ENCODE measurements at places on chromosomes 5 and 9.
A peak's percentile ranks its signal among the peaks of the same experiment; 100 is the strongest.

- no peak for DNase-seq
Observed at GRCh38 chr5:122755783-122756182, 19.1 kb upstream of the SNX2 start.

DNA sequence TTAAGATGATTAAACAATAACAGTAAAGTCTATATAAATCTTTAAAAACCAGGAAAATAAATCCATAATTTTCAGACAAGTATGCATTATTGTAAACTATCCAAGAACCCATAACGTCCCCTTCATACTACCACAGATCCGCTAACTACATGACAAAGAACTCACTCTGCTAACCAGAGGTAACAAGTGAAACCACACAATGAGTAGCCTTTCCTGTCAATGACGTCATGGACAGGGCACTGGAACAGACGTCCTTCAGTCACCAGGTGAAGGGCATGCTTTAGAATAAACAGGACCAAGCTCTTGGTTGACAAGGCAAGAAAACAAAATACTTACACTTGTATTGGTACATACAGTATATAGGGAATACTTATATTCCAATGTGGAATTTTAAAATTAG, 45.2 kb downstream of the RNF130 start:
- peak; percentile 77 for DNase-seq

DNA sequence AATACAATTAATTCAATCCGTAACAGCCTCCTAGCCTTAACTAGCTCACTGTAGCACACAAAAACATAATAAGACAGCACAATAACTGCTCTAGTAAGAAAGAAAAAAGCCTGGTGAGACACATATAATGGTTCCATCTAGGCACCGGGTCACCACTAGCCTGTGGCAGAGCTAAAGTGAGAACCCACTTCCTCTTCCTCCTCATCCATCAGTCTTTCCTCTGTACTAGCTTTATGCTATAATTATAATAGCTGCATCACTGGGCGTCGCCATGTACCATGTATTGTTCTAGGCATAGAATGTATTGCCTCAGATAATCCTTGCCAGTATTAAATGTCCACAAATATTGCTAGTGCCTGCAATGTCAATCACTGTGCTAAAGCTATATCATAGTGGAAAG, 23.1 kb downstream of the ADRB2 start:
- no peak for DNase-seq

GRCh38 chr5:126857472-126858410, 80.8 kb downstream of the LMNB1 start:
- no peak for DNase-seq

DNA sequence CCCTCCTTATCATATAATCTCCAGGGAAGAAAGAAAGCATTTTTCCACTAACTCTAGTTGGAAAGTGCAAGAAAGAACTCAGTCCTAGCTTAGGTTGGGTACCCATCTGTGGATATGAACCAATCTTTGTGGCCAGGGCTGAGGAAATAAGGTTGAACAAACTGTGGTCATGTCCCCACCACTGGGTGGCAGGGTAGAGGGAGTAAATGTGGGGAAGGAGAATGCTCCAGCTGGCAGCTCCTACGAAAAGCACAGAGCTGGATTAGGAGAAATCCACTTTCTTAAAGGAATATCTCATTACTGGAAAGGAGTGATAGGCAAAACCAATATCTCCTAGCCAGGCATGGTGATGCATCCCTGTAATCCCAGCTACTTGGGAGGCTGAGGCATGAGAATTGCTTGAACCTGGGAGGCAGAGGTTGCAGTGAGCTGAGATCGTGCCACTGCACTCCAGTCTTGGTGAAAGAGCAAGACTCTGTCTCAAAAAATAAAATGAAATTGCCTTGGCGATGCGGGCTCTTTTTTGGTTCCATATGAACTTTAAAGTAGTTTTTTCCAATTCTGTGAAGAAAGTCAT, 175.1 kb downstream of the CCDC192 start:
- peak; percentile 35 for DNase-seq

- DNase-seq, result no peak
Observed at GRCh38 chr9:113614843-113615648, 151.5 kb downstream of the RGS3 start.

DNA sequence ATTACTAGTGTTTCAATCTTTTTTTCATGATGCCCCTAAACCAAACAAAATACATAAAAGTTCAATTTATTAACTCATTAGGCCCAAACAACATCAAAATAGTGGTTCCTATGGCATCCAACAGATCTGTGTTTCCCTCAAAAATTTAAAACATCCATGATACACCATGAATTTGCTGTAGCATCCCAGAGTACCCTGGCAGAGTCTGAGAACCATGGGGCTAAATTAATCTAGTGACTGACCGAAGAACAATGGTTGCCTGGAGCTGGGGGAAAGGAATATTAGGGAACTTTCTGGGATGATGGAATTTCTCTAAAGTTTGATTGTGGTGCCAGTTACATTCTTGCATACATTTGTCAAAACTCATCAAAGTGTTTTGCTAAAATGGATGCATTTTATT, 79.5 kb upstream of the TRIO start:
- no peak for DNase-seq

DNA sequence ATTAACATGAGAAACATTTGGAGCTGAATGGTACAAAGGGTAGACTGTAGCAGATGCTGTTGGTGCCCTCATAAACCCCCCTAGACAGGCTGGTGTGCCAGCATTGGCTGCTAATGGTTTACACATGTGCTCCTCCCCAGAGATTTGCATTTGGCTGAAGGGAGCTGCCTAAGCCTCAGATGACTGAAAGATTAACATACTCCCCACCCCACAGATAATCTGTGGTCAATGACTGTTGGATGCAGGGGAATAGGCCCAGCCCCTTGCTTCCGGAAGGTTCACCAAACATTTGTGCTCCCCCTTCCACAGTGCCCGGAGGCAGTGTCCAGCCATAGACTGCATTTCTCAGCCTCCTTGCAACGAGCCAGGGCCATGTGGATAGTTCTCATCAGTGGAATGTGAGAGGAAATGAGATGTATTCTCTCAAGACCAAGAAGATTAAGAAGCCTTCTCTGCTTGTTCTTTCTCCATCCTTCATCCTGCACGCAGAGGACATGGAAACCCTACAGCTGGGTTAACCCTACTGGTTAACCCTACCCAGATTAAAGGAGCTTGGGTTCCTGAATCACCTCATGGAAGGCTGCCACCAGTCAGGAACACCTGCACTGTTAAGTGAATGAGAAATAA, 79.6 kb downstream of the PHAX start:
- DNase-seq, result no peak

GRCh38 chr5:78467752-78468357, 107.4 kb downstream of the SCAMP1 start:
- no peak for DNase-seq

GRCh38 chr5:55364537-55365055, 56.8 kb downstream of the MTREX start:
- no peak for DNase-seq

- no peak for DNase-seq
Observed at GRCh38 chr9:127762111-127762676, 16.3 kb downstream of the SH2D3C start.

DNA sequence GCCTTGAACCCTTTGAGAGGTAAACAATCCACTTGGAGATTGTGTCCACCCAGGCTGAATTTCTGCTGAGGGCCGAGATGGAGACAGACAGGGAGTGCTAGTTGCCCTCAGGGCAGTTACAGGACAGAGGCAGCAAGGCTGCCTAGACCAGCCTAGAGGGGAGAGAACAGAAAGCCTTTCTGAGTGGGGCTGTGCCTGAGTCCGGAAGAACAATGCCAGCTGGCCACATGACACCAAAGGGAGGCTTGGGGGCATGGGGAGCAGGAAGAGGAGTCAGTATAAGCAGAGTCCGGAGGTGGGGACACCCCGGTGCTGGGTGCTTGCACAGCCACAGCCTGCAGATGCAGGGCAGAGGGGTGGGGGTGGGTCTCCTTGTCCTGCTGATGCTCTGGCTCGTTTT, 145.7 kb downstream of the CFAP90 start:
- DNase-seq, result no peak

GRCh38 chr9:137672907-137673791, 54.3 kb downstream of the EHMT1 start:
- peak; percentile 57 for DNase-seq

GRCh38 chr9:105502276-105502675, 54.4 kb downstream of the FSD1L start:
- DNase-seq, result no peak

DNA sequence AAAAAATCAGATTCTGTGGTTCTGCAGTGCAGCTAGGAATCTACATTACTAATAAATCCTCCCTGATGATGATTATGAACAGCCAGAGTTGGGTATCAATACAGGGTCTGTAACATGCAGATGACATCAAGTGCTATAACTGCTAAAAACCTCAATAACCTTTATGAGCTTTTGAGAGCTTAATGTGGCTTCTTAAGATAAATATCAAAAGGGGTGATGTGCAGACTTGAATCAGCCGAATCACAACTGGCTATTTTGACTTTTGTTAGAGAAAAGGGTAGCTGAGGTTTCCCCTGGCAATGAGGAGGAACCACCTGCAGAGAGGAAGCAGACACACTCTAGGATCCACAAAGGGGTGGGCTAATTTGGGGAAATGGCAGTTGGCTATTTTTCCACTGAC, 30.2 kb downstream of the CAPSL start:
- no peak for DNase-seq

DNA sequence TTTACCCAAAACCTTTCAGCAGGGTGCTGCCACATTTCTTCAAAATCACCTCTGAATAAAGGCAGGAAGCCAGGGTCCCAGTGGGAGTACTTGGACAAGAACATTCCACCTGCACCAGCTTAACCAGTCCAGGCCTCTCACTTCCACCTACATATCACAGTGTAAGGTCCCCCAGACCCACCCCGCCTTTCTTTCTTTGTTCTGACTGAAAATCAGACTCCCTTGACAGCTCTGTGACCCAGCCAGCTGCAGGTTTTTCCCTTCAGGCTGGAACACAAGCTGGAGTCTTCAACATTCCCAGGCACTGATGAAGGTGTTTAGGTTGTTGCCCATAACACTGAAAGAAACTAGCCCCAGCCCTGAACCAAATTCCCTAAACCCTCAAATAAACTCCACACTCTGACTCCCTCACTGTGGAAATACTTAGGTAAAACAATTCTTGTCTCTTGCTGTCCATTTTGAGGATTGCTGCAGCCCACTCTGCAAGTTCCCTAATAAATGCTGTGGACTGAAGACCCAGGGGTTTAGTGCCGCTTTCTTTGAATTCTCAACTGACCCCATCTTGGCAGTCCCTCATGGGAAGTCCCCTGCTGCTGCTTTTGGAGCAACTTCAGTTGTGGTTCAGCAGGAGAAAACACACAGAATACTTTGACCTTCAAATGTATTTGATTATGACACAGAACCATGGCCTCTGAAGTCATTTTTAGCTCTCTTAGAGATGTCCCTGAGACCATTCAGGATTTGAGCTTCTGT, 24.8 kb downstream of the P4HA2 start:
- no peak for DNase-seq

- no peak for DNase-seq
Observed at GRCh38 chr9:14523545-14523944, 169.7 kb downstream of the ZDHHC21 start.

- DNase-seq, result no peak
Observed at GRCh38 chr9:78089111-78089510, 57.5 kb upstream of the GNAQ start.

- no peak for DNase-seq
Observed at GRCh38 chr5:169646856-169647255, 9.8 kb downstream of the DOCK2 start.

DNA sequence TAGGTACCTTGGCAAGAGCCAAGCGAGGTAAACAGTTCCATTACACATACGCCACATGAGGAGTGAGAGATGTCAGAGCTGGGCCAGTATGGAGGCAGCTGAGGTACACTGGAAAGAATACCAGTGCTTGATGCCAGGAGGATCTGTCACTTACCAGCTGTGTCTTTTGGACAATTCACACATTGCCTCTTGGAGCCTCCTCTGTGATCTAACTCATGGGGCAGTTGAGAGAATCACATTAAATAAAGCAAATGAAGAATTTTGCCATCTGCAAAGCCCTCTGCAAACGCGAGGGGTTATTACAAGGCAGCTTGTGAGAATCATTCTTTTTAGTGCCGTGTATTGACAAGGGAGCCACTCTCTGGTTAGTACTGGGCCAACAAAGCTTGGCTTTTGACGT, 429.7 kb upstream of the KLF4 start:
- DNase-seq, result no peak

- no peak for DNase-seq
Observed at GRCh38 chr5:89236900-89237299, 353.9 kb upstream of the MEF2C start.

GRCh38 chr5:116577064-116577788, 2.6 kb upstream of the SEMA6A start:
- DNase-seq, result no peak

DNA sequence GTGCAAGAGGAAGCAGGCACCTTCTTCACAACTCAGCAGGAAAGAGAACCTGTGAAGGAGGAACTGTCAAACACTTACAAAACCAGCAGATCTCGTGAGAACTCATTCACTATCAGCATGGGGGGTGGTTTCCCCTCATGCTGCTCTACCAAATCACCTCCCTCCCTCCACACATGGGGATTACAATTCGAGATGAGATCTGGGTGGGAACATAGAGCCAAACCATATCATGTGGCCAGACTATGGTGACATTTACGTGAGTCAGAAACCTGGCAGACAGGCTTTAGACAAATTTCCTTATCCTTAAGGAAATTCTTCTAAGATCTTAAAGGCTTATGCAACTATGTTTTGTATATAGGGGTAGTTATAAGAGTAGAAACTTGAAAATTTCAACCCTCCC, 8.7 kb upstream of the AOPEP start:
- no peak for DNase-seq

DNA sequence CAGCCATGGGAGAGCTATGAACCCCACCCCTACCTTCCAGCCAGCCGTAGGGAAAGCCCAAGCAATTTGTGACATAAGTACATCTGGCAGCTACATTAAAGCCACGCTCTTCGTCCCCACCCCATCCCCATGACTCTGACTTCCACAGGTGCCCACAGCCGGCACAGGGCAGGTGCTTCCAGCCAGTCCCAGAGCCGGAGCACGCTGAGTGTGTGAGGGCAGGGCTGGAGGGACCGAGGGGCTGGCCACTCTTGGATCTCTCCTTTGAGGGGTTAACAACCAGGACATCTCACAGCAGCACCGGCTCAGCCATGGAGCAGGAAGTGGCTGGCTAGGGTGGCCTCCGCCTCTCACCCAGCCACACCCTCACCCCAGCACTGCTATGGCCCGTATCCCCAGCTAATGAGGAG, 2.4 kb upstream of the FAM78A start:
- no peak for DNase-seq

DNA sequence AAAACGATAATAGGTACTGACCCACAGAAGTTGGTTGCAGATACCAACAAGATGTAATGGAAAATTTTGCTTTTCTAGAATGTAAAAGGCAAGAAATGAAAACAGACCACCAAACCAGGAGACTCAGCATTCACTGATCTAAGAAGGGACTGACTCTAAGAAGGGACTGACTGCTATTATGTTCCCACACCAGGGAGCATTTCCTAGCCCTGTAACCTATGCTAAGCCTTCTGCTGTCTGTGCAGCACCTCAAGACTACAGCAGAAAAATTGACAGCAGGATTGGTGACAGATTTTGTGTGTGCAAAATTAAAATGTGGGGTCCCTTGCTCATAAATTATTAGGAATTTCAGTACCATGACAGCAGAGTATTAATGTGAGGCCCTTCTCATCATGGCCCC, 154.8 kb downstream of the GABRB2 start:
- no peak for DNase-seq

- DNase-seq, result no peak
Observed at GRCh38 chr5:109920736-109921135, 231.0 kb downstream of the MAN2A1 start.

GRCh38 chr5:88671106-88671504, 211.9 kb downstream of the MEF2C start:
- no peak for DNase-seq
